ENCODE measurements at places on chromosomes 7 and 10. TPM values are rescaled to one million over a fixed set of nuclear protein-coding genes. Genes with fewer than 3 reads are reported as not detected.
A peak's percentile ranks its signal among the peaks of the same experiment; 100 is the strongest.

DNA sequence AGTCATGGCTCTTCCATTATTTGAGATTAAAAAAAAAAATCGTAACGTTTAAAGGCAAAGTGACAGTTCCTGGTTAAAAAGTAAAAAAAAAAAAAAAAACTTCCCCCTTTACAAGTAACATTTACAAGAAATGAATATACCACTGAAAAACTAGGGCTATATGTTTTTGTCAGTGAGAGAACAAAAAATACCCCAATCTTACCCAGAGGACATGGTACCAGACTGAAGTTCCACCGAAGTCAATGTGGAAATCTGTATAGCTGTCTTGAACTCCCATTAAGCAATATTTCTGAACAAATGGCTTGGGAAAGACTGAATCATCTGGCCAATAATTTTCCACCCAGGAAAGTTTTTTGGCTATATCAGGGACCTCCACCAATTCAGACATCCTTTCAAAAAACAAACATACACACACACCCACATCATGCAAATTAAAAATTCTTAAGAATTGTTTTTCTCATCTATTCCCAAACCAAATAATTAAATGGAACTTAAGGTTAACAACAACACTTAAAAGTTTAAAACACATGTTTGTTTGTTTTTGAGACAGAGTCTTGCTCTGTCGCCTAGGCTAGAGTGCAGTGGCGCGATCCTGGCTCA, 50.2 kb downstream of the KDM7A start:
- H3K36me3 ChIP-seq: peaks cover 20% of the 10 kb centered on the region
- H3K4me3 ChIP-seq: no peak overlapping the region
- no peak for DNase-seq
- no peaks in the 10 kb centered on the region for H3K27me3 ChIP-seq

- no peak overlapping the region for H3K4me3 ChIP-seq
- H3K4me1 ChIP-seq: peaks cover 37% of the 10 kb centered on the region
- no peak overlapping the region for H3K27ac ChIP-seq
- H3K27me3 ChIP-seq: no peaks in the 10 kb centered on the region
- H3K36me3 ChIP-seq: no peaks in the 10 kb centered on the region
Measured at GRCh38 chr7:90520484-90520883, 51.0 kb downstream of the PTTG1IP2 start.

- no peak overlapping the region for H3K27ac ChIP-seq
- no peak overlapping the region for H3K4me3 ChIP-seq
- H3K4me1 ChIP-seq: no peaks in the 10 kb centered on the region
- no peaks in the 10 kb centered on the region for H3K27me3 ChIP-seq
Measured at GRCh38 chr10:47050618-47051455, 139.6 kb downstream of the PTPN20 start.

DNA sequence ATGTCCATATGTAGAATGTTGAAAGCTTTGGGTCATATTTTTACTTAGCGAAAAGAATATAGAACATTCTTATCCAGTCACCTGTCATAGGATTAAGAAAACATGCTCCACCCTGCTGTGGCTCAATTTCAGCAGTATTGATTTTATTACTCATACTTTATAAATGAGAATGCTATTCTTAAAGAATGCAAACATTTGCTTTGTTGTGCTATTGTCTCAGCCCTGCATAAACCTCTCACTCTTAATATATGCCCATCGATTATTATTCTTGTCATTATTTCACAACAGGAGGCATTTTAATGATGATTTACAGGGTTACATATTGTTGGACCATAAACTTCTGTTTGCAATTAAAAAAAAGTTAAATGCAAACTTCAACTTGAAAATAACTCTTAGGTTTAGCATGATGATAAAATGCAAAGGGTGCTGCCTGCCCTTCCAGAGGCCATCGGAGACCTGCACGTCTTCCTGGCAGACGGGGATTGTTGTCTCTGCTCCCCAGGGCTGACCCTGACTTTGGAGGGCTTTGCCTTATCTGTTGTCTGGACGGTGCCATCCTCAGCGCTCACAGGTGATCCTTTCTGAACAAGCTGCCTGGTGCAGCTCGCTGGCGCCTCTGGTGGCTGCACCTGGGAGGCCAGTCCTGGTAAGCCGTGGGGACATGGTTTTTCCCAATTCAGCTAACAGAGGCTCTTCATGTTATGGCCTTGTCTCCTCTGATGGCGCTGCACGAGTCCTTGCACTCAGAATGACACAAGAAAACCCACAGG, 50.0 kb upstream of the SHH start:
- peaks cover 5% of the 10 kb centered on the region for H3K4me1 ChIP-seq
- no peak overlapping the region for H3K4me3 ChIP-seq
- no peak overlapping the region for H3K27ac ChIP-seq
- no peak for DNase-seq

DNA sequence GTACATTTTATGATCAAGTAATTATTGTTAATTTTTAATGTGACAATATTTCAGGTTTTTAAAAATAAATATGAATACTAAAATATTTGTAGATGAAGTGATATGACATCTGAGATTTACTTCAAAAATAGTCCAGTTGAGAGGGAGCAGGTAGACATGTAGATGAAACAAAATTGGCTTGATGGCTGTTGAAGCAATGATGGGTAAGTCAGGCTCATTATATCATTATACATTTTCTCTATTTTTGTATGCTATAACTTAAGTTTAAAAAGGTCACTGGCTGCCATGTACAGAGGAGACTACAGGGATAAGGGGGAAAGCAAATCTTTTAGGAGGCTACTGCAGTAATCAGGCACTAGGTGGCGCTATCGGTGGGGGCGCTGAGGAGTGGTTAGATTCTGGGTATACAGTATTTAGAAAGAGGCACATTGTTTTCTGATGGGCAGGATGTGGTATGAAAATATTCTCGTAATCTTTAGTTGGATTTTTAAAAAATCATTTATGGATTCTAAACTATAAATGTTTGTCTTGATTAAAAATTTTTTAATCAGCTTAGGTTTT, 189.8 kb upstream of the IMMP2L start:
- peak; percentile 80 for DNase-seq
- no peak overlapping the region for H3K4me3 ChIP-seq
- no peaks in the 10 kb centered on the region for H3K27me3 ChIP-seq
- no peak overlapping the region for H3K27ac ChIP-seq
- peaks cover 7% of the 10 kb centered on the region for H3K4me1 ChIP-seq
- H3K36me3 ChIP-seq: peaks cover 7% of the 10 kb centered on the region

DNA sequence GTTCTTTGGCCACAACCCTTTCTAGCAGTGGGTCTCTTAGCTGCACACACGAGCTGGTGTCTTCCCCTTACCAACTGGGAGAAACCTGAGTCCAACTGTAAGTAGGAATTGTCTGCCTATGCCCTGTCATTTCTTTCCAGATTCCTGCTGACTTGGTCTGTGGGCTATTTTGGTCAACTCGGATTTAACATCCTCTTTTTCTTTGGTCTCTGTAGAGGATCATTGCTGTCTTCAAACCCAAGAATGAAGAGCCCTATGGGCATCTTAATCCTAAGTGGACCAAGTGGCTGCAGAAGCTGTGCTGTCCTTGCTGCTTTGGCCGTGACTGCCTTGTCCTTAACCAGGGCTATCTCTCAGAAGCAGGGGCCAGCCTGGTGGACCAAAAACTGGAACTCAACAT, 10.3 kb downstream of the PI4K2A start:
- H3K27me3 ChIP-seq: no peaks in the 10 kb centered on the region
- H3K36me3 ChIP-seq: peaks cover 40% of the 10 kb centered on the region

GRCh38 chr7:6375348-6376101, 72.2 kb downstream of the DAGLB start:
- DNase-seq: no peak
- peaks cover 32% of the 10 kb centered on the region for H3K4me1 ChIP-seq
- H3K27me3 ChIP-seq: no peaks in the 10 kb centered on the region
- peaks cover 14% of the 10 kb centered on the region for H3K36me3 ChIP-seq

DNA sequence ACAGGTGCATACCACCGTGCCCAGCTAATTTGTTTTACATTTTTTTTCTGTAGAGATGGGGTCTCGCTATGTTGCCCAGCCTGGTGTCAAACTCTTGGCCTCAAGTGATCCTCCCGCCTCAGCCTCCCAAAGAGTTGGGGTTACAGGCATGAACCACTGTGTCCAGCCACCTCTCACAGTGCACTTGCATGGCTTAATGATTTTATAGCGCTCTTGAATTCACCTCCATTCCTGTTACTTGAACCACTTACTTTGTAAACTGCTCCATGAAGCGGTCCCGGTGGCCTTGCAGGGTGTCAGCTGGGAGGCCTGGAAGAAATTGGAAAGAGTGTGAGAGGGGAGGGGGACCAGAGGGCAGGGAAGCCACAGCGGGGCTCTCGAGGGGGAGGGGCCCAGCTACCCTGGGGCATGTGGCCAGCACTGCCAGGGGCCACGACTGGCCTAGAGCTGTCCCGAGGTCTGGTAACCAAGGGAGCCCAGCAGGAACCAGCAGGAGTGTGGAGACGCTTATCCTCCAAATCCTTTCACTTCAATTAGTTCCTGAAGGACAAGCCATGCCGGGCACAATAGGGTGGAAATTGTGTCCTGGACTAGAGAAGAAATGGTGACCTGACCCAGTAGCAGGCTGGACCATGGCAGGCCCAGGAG, 76.0 kb downstream of the SPDYE5 start:
- peaks cover 64% of the 10 kb centered on the region for H3K36me3 ChIP-seq
- no peaks in the 10 kb centered on the region for H3K27me3 ChIP-seq
- no peak overlapping the region for H3K27ac ChIP-seq

- no peak for DNase-seq
- H3K4me1 ChIP-seq: peaks cover 10% of the 10 kb centered on the region
- no peaks in the 10 kb centered on the region for H3K27me3 ChIP-seq
- peak overlapping the region; percentile 69 for H3K27ac ChIP-seq
- H3K4me3 ChIP-seq: no peak overlapping the region
- H3K36me3 ChIP-seq: peaks cover 27% of the 10 kb centered on the region
Measured at GRCh38 chr10:5434017-5434753, 21.8 kb downstream of the NET1 start.

DNA sequence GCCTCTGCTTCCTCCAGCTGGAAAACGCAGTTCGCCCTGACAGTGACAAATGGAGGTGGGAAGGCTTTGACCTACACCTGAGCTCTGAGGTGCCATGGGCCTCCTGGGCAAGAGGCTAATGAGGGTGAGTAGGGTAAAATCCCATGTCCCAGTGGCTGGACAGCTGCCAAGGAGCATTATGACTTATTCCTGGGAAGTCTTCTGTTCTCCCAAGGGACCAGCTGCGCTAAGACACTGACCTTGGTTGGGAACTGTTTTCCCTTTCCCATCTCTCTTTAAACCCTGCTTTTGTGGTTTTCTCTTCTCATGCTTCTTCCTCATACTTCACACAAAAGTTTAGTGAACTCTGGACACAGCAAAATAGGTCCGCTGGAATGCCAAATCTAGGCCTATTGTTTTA, 72.6 kb downstream of the COPG2 start:
- no peak overlapping the region for H3K27ac ChIP-seq
- DNase-seq: no peak
- H3K36me3 ChIP-seq: peaks cover 10% of the 10 kb centered on the region
- H3K27me3 ChIP-seq: no peaks in the 10 kb centered on the region
- no peak overlapping the region for H3K4me3 ChIP-seq

GRCh38 chr10:88931548-88931947, 21.0 kb downstream of the ACTA2 start:
- H3K4me1 ChIP-seq: peaks cover 21% of the 10 kb centered on the region
- no peak for DNase-seq
- H3K36me3 ChIP-seq: no peaks in the 10 kb centered on the region
- H3K4me3 ChIP-seq: no peak overlapping the region
- H3K27ac ChIP-seq: no peak overlapping the region
- H3K27me3 ChIP-seq: no peaks in the 10 kb centered on the region

DYDC1 gene
- 0.50 TPM for total RNA-seq

GPNMB gene
- 1.1 TPM for total RNA-seq
